NCI-H1092 (cell line): ENCODE measurements at places on chromosomes 1 and 21.
A peak's percentile ranks its signal among the peaks of the same experiment; 100 is the strongest.

DNA sequence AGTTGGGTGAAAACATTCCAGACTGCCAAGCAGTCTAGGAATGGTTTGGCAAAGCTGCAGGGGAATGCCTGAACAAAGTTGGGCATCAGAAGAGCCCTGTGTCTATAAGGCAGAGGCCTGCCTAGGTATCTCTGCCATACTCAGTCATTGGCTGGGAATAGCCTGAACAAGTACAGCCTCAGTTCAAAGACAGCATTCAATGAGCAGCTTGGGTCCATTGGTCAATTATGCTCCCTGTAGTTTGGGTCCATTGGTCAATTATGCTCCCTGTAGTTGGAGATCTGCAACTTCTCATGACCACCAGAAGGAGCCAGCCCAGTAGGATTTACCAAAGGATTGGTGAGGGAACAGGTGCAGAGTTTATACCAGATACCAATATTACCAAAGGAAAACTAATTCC is 31.6 kb downstream of the FMO3 start:
- DNase-seq: no peak

GRCh38 chr1:177355575-177355974 is 184.8 kb downstream of the BRINP2 start:
- DNase-seq: no peak

DNA sequence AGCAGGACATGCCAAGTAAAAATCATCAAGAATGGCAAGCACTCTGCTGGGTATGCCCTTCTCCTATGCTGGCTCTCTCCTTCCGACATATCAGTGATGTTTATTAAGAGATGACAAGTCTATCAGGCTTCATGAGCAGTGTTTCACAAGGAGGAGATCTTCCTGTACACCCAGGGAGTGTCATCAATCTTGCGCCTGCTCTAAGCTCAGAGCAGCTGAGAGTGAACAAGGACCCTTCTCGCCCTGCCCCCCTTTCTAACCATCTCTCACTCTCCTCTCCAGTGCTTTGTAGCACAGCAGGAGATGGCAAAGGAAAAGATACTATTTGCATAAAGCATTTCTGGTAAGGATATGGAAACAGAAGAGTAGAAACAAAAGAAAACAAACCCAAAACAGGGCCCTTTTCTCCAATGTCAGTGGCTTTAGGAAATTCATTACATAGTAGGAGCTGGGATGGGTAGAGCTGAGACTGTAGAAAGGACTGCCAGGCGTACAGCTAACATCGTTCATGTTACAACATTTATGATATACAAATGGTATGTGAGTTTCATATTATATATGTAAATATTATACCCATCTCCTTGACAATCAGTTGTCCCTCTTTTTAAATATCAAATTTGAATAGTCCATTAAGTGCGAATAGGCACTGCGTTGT is 201.7 kb downstream of the NUF2 start:
- DNase-seq: no peak

DNA sequence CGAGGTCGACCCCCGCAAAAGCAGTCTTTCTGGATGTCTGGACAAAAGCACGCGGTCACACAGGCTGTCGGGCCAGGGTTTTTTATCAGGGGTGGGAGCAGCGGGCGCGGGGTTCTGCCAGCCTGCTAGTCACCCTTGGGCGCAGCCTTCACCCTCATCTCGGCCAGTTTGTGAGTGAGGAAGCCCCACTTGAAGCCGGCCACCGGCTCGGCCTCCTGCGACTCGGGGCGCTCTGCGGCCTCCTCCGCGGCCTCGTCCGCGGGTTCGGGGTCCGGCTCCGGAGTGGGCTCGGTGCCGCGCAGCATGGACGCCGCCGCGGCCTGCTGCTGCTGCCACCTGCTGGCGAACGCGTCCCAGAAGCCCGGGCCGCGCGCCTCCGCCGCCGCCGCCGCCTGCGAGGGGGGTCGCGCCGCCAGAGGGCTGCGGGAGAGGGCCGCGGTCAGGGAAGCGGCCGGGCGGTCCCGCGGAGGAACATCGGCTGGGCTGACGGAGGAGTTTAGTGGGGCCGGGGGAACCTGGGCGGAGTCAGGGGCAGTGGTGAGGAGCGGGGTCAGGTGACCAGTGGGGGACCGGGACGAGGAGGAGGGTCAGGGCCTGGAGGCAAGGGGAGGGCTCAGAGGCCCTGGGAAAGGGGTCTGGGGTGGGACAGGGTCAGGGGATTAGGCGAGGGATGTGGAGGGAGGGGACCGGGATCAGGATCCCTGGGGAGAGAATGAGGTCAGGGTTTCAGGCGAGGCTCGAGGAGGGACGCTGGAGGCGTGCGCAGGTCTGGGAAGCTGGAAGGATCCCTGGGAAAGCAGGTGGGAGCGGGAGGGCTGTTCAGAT is 4.5 kb downstream of the C1orf232 start:
- DNase-seq: no peak

- no peak for DNase-seq
These were observed 1.5 kb downstream of the TNFRSF25 start for GRCh38 chr1:6464514-6464836.

GRCh38 chr1:81287411-81288080 is 513.2 kb upstream of the ADGRL2 start:
- no peak for DNase-seq

GRCh38 chr1:156656806-156657740 is 15.2 kb downstream of the BCAN start:
- DNase-seq: peak; percentile 44

DNA sequence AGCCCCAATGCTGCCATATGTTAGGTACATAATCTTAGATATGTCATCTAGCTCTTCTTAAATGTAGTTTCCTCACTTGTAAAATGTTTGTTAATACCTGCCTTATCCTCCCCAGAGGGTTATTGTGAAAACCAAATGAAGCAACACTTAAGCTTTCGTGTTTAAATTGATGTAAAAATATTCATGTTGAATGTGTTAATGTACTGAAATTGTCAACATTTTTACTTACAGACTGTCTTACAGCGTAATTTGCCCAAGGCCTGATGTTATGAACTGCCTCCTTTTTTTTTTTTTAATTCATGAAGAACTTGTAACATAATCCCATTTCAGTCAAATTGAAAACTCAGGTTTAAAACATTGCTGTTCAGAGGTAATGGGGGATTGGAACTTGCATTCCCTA is 25.6 kb upstream of the ENAH start:
- DNase-seq: no peak

DNA sequence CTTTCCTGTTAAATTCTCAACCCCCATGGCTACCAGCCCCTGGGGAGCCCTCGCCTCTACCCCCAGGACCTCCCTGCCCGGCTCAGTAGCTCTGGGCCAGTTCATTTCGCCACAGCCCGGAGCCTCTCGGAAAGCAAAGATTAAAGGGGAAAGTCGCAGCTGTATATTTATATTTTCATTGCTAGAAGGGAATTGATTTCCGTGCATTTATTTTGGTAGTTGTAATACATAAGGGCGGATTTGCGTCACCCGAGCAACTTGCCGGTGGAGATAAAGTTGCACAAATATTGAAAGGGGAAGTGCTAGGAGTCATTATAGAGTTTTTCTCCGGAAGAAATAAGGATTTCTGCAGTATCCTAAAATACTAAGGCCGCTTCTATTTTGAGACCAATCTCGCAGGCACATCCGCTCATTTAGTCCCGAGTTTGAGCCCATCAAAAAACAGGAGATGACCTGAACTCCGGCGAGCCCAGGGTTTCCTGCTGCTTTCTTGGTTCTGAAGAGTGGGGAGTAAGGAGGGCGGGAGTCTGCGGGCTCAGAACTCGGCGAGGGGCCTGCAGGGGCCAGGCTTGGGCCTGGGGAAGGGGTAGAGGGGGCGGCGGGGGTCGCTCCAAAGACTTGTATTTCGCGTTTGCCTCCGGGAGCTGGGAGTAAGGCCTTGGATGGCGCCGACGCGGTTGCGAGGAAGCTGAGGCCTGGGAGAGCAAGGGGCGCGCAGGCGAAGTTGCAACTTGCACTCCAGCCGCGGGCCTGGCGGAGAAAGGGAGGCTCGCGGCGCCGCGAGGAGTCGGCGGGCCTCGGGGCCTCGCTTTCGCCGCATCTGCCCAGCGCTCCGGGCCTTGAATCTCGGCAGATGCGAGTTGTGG is 2.5 kb upstream of the HLX start:
- no peak for DNase-seq

DNA sequence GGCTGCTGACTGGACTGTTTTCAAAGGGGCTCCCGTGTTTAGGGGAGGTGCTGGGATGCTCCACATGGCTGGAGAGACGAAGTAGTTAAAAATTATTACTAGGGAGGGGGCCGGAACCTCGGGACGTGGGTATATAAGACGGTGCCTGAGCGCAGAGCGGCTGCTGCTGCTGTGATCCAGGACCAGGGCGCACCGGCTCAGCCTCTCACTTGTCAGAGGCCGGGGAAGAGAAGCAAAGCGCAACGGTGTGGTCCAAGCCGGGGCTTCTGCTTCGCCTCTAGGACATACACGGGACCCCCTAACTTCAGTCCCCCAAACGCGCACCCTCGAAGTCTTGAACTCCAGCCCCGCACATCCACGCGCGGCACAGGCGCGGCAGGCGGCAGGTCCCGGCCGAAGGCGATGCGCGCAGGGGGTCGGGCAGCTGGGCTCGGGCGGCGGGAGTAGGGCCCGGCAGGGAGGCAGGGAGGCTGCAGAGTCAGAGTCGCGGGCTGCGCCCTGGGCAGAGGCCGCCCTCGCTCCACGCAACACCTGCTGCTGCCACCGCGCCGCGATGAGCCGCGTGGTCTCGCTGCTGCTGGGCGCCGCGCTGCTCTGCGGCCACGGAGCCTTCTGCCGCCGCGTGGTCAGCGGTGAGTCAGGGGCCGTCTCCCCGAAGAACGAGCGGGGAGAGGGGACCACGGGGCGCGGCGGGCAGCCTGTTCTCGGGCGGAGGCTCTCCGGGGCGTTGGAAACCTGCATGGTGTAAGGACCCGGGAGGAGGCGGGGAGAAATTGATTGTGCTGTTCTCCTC is at the start of gene CHODL:
Gene CHODL, plus strand, starts transcription at position 163 of the 793 bp plus-strand sequence. Its CDS starts 391 bp downstream, at position 554.
- DNase-seq: peak; percentile 40

GRCh38 chr1:175857756-175858155 is 114.4 kb upstream of the TNR start:
- peak; percentile 54 for DNase-seq
